ENCODE measurements at places on chromosomes 7 and 10.

- no peak for DNase-seq
These were observed 71.6 kb downstream of the CACNB2 start for GRCh38 chr10:18211862-18212261.

DNA sequence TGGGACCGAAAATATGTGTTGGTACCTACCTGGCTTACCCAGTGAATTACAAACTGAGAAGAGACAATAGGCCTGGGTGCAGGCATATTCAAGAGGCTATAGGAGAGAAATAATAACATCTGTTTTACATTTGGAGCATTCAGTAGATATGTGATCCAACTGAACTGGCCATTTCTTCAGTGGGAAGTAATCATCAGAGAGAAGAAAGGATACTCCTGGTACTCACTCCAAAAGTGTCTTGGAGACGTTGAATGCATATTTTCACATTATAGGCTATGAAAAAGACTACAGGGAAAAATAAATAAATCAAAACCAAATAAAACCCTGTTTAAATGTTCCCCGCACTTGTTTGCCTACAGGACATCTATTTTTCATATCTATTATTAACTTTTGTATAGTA, 1680.3 kb downstream of the REEP3 start:
- no peak for DNase-seq

DNA sequence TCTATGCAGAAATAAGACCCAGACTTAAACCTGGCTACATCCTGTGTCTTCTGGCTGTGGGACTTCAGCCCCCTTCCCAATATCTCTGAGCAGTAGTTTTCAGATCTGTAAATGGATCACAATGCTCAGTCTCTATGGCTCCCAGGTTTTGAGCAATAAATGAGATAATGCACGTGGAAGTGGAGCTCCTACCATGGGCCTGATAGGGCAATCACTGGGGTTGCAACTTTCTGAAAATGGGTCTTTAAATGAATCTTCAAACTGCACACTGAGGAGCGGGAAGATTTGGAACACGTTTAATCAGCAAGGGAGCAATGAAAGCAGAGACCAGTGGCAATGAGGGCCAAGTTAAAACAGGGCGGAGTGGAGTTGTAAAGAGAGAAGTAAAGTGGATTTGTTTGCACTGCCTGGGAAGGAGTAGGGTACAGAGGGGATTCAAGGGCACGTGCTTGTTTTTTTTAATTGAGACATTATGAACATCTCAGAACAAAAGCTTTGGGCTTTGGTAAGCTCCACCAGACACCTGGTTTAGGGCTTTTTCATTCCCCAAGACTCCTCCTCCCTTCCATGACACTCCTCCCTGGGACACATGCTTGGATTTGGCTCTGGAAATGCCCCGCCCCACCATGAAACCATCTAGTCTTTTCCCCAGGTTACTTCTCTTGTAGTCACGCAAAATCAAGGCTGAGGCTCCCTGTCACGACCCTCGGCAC, 42.7 kb downstream of the PAPSS2 start:
- no peak for DNase-seq

- no peak for DNase-seq
These were observed 19.4 kb downstream of the MAGI2 start for GRCh38 chr7:79434098-79434497.

- DNase-seq, result no peak
These were observed 23.0 kb upstream of the TFAM start for GRCh38 chr10:58362027-58362789.

GRCh38 chr7:1823376-1824150, 153.5 kb downstream of the ELFN1 start:
- DNase-seq, result no peak

DNA sequence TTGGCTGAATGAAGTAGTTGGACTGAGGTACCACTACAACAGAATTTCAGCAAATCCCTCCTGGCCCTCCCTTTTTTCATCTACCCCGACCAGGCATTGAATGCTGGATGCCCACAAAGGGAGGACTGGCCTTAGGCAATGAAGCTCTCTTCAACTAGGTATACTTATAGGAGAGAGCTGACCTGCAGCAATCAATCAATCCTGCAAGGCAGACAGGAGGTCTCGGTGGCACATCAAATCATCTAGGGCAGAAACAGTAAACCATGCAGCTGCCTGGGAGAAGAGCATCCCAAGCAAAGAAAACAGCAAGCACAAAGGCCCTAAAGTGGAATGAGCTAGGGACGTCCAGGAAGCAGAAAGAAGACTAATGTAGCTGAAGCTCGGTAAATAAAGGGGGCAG, 2.4 kb upstream of the ABRAXAS2 start:
- no peak for DNase-seq

DNA sequence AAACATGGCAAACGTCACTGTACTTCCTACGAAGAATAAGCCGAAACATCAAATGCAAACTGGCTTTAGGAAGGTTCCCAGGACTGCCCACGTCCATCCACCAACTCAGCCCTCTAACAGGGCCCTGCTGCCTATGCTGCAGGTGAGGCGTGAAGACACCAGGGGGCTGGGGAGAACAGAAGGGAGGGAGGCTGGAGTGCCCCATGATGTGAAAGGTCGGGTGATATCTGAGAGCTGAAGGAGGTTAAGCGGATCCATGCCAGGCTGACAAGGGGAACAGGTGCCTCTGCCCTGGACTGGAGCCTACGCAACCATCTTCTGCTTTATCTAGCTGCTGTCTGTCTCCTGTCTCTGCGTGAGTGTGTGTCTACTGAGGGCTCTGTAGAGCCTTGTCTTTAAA, 40.2 kb upstream of the ATP6V0A4 start:
- no peak for DNase-seq

- DNase-seq, result no peak
These were observed 178.3 kb upstream of the ZMIZ1 start for GRCh38 chr10:78890506-78890905.

DNA sequence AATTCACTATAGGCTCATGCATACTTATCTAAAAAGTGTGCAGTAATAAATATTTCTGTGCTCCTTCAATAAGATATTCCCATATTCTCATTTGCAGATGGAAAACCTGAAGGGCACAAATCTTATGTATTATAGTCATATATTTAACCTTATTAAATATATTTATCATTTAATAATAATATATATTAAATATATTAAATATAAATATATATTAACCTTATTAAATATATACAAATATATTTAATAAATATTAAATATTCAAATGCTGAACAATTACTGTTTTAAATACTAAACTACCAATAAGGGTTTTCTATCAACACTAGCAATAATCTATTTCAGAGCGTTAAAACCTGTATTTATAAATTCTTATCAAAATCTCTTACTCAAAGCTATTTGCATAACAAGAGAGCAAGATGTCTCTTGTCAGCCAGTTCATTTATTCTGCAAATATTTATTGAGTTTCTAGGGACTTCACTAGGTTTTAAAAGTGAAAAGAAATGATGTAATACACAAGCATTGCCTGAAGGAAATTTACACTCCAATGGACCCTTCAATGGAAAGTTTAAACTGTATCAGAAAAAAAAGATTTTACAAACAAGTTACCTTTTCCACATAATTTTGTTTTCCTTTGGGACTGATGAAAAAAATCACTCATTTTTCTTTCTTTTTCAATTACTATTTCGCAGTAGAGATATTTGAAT, 159.2 kb downstream of the AGMO start:
- DNase-seq, result no peak

GRCh38 chr10:65846541-65846940, 1079.3 kb upstream of the LRRTM3 start:
- no peak for DNase-seq

GRCh38 chr10:133135116-133135465, 24.9 kb upstream of the KNDC1 start:
- DNase-seq, result no peak

DNA sequence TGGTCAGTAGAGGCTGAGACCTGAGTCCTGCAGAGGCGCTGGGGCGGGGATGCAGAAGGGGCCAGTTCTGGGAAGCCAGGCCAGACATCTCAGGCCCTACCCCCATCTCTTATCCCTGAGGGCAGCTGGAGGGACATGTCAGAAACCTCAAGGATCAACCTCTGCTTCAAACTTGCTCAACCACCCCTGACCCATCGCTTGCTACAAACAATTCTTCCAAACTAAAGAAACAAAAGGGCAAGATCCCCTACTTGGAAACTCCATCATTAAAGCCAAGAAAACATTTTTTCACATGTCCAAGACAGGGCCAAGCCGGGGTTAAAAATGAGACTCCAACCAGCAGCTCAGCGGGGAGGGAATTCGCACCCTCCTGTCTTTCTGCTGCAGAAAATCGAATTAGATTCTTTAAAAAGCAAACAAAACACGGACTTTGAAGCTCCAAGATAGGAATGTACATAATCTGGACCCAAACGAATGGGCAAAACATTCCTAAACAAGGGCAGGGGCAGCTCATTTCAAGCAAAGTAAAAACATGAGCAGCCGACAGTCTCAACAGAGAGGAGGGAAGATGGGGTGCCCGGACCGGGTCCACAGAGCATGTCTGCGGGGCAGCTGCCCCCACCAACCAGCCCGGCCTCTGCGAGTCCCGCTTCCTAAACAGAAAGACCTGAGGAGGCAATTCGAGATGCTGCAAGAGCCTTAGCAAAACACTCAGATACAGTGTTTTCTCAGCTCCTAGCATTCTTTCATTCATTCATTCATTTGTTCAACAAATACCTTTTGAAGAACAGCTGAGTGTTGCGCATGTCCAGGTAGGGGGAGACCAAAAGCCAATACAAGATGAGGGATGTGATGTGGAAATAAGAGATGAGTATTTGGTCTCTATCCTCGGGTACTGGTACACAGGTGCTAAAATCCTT, 44.8 kb downstream of the CHST15 start:
- no peak for DNase-seq

GRCh38 chr10:17335065-17335464, 107.0 kb downstream of the VIM start:
- DNase-seq, result no peak

DNA sequence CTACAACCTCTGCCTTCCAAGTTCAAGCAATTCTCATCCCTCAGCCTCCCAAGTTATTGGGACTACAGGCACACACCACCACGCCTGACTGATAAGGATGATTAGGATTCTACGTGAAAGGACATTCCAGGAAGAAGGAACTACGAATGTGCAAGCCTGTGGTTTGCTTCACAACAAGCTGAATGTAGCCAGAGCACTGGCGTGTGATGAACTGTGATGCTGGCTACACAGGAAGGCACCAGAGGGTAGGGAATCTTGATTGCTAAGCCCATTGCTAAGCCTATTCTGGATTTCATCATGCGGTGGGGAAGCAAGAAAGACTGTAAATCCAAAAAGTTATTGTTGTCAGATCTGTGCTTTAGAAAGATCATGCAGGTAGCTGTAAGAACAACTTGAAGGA, 72.3 kb upstream of the SRRM3 start:
- no peak for DNase-seq

GRCh38 chr10:124387078-124387874, 31.4 kb downstream of the OAT start:
- no peak for DNase-seq

DNA sequence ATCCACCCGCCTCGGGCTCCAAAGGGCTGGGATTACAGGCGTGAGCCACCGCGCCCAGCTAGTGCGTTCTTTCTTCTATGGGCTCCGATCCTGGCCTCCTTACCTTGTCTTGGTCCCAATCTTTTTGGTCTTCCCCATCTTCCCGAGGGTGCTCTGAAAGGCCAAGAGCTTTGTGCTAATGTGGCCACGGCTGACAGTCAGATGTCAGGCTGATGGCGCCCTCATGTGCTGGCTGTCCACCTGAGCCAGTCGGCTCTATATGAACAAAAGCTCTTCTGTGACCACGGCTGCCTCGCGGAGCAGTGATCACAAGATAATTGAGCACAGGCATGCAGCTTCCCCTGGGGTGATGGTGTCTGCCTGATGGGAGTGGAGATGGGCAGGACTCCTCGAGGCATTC, 11.0 kb upstream of the AHCYL2 start:
- no peak for DNase-seq
